ENCODE measurements at places on chromosomes 12 and 14.

GRCh38 chr12:30997685-30998440 lies 71.3 kb downstream of the TSPAN11 start:
- no peak for DNase-seq

GRCh38 chr12:1117970-1118563 lies 127.0 kb downstream of the ERC1 start:
- DNase-seq = peak; percentile 52

DNA sequence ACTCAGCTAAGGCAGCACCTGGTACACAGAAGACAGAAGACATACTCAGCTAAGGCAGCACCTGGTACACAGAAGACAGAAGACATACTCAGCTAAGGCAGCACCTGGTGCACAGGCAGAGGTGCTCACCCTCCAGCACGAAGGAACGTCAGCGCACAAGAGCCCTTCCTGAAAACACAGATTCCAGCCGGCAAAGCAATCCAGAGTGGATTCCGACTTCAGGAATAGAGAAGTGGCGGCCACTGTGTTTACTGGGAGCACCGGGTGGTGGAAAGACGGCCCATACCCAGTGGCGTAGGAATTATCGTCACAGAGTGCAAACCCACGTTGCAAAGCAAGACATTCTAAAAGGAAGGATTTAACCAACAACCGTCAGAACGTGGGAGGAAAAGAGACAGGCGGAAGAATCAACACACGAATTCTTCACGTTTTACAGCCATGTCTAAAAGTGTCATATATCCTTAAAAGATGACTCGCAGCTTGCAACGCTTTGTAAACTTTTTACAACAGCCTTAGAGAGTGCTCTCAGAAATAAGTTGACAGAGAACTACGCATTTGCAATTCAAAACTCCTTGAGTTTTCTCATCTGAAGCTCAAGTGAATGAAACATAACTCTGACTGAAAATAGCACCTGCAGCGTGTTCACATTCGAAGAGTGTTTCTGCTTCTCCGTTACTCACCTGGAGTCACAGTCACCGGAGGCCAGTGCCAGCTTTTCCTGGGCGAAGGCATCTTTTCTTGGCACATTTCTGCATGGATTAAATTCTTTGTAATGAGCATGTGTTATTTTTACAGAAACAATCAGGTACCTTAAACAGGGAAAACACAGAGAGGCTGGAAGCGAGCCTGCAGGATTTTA lies 55.8 kb upstream of the GALNT9 start:
- no peak for DNase-seq

DNA sequence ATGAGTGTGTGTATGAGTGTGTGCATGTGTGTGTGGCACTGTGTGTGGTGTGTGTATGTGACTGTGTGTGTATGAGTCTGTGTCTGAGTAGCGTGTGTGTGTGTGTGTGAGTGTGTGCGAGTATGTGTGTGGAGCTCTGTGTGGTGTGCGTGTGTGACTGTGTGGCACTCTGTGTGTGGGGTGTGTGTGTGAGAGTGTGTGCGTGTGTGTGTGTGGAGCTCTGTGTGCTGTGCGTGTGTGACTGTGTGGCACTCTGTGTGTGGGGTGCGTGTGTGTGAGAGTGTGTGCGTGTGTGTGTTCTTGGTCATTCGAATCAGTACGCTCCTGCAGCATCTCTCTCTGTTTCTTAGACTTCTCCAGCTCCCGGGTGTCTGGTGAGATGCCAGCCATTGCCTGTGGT lies 76.9 kb upstream of the TMEM132C start:
- no peak for DNase-seq

DNA sequence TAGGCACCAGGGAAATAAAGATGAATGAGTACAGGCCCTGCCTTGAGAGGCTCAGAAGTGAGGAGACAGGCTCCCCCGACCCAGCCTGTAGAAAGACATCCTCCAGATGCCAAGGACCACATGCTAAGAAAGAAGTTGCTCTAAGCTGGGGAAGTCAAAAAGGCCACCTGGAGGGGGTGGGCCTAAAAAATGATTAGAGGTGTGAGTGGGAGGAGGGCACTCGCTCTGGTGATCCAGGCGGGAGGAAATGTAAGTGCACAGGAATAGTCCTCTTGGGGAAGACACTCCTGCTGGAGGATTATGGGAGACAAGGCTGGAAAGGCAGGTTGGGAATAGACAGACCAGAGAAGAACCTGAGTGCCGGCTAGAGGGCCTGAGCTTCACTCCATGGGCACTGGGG lies 32.2 kb downstream of the SMUG1 start:
- DNase-seq = no peak

DNA sequence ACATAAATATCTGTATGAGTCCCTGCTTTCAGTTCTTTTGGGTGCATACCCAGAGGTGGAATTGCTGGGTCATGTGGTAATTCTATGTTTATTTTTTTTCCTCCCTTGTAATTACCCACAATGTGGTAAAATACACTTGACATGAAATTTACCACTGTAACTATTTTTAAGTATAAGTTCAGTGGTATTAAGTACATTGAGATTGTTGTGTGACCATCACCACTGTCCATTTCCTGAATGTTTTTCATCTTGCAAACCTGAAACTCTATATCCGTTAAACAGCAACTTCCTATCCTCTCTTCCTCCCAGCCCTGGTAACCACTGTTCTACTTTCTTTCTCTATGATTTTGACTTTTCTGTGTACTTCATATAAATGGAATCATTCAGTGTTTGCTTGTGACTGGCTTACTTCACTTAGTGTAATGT lies 51.4 kb downstream of the BORCS5 start:
- no peak for DNase-seq

GRCh38 chr14:105184461-105184860 lies 3.3 kb upstream of the NUDT14 start:
- no peak for DNase-seq

GRCh38 chr12:43237238-43237879 lies 314.6 kb downstream of the ADAMTS20 start:
- no peak for DNase-seq

- DNase-seq = no peak
Measured at GRCh38 chr14:68518166-68518565, 274.7 kb downstream of the ZFP36L1 start.

DNA sequence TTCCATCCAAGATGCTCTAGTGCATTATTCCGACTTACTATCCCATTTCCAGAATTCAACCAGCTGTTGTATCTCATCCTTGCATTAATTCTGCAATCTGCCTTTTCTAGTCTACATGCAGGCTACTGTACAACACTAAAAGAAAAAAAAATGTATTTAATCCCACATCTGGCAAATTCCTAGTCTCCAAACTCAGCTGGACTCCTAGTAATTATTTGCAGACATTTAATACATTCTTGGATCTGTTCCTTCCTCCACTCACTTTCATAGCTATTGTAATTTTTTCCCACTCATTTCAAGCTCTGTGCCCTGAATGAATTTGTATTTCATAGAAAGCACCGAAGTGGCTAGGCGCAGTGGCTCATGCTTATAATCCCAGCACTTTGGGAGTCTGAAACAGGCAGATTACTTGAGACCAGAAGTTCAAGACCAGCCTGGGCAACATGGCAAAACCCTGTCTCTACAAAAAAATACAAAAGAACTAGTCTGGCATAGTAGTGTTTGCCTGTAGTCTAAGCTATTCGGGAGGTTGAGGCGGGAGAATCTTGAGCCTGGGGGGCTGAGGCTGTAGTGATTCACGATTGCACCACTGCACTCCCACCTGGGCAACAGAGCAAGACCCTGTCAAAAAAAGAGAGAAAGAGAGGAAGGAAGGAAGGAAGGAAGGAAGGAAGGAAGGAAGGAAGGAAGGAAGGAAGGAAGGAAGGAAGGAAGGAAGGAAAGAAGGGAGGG lies 39.5 kb upstream of the YAF2 start:
- DNase-seq = no peak

GRCh38 chr14:104293851-104294627 lies 155.7 kb downstream of the KIF26A start:
- DNase-seq = no peak

DNA sequence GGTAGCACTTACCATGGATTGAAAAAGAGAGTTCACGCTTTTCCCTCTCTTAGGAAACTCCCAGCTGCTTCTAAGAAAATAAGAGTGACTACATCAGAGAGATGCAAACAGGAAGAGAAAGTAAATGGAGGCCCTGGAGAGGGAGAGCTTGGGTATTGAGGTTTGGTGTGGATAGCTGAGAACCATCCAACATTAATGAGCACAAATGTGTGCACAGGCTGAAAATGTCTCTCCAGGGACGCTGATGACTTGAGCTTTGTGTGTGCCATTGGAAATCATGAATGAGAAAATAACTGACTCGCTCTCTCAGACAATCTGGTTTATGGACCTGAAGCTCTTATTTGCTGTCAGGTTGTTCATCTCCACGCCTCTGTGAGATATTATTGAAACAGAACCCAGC lies 318.8 kb downstream of the NRXN3 start:
- no peak for DNase-seq

Data from HFFc6 (cell line).